ENCODE measurements at places on chromosomes 12 and 14.

DNA sequence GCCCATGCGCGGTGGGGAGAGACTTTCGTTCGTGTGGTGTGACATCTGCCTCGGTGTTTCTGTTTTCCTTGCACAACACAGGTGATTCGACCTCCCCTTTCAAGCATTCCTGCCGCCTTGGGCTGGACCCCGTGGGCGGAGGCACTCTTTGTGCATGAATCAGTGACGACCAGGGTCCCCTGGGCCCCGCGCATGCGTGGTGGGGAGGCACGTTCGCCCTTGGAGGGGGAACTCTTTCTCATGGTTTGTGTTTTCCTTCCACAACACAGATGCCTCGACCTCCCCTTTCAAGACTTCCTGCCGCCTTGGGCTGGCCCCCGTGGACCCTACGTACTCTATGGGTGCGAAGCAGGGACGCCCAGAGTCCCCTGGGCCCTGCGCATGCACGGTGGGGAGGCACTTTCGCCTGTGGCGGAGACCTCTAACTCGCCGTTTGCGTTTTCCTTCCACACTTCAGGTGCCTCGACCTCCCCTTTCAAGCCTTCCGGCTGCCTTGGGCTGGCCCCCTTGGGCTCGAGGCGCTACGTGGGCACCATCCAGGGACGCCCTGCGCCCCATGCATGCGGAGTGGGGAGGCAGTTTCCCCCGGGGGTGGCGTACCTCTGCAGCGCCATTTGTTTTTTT lies 340.9 kb downstream of the ALG10 start:
- no peaks in the 10 kb centered on the region for H3K27me3 ChIP-seq
- no peaks in the 10 kb centered on the region for H3K36me3 ChIP-seq
- no peak for DNase-seq
- H3K4me1 ChIP-seq = no peaks in the 10 kb centered on the region
- no peak overlapping the region for H3K4me3 ChIP-seq

DNA sequence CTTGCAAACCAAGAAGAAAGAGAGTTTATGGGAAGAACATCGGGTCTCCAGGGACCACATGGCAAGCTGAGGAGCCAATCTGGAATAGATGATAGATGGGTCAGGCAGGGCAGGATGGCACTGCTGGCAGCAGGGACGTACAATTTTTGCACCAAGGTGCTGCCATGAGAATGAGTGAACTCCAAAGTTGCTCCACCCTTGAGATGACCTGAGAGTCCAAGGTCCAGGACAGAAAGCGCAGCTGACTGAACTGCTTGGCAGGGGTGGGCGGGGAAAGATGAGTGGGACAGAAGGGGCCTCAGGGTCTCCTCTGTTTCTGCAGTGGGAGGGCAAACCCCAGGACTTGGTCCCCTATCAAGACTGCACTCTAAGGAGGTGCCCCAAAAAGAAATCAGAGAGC lies 136.7 kb upstream of the GSC start:
- H3K4me3 ChIP-seq = no peak overlapping the region
- H3K27ac ChIP-seq = no peak overlapping the region
- no peaks in the 10 kb centered on the region for H3K4me1 ChIP-seq
- DNase-seq = no peak
- no peaks in the 10 kb centered on the region for H3K36me3 ChIP-seq

DNA sequence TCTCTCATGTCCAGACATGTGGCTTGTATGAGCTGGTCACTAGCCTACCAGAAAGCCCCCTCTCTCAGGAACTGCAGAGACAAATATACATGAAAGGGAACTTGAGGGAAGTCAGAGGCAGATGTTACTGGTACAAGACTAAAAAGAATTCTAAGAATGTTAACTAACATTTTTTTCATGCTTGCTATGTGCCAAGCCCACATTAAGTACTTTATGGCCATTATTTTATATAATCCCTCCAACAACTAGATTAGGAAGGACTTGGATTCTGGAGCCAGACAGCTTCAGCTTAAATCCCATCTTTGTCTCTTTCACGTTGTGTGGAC lies 24.6 kb downstream of the TTC9 start:
- no peak overlapping the region for H3K4me3 ChIP-seq
- H3K27ac ChIP-seq = no peak overlapping the region
- no peaks in the 10 kb centered on the region for H3K36me3 ChIP-seq
- DNase-seq = no peak

GRCh38 chr12:38646146-38646545 lies 259.2 kb downstream of the CPNE8 start:
- H3K36me3 ChIP-seq = no peaks in the 10 kb centered on the region
- no peak for DNase-seq
- no peak overlapping the region for H3K4me3 ChIP-seq
- H3K4me1 ChIP-seq = no peaks in the 10 kb centered on the region

- H3K36me3 ChIP-seq = no peaks in the 10 kb centered on the region
- no peak overlapping the region for H3K4me3 ChIP-seq
- H3K4me1 ChIP-seq = no peaks in the 10 kb centered on the region
- DNase-seq = no peak
Measured at GRCh38 chr12:63023926-63024325, 89.0 kb upstream of the PPM1H start.

GRCh38 chr12:96177013-96177412 lies 17.2 kb upstream of the ELK3 start:
- no peaks in the 10 kb centered on the region for H3K27me3 ChIP-seq
- no peak overlapping the region for H3K4me3 ChIP-seq
- peak; percentile 91 for DNase-seq
- no peaks in the 10 kb centered on the region for H3K36me3 ChIP-seq
- H3K4me1 ChIP-seq = peaks cover 14% of the 10 kb centered on the region

GRCh38 chr12:128268379-128268995 lies 1.5 kb downstream of the TMEM132C start:
- H3K27ac ChIP-seq = no peak overlapping the region
- H3K4me1 ChIP-seq = no peaks in the 10 kb centered on the region

GRCh38 chr12:24911271-24911791 lies 37.6 kb downstream of the BCAT1 start:
- peak overlapping the region; percentile 76 for H3K27ac ChIP-seq
- peak; percentile 57 for DNase-seq
- H3K4me1 ChIP-seq = peaks cover 34% of the 10 kb centered on the region
- no peaks in the 10 kb centered on the region for H3K36me3 ChIP-seq

GRCh38 chr12:117067638-117068037 lies 31.6 kb downstream of the TESC start:
- no peaks in the 10 kb centered on the region for H3K36me3 ChIP-seq
- H3K27ac ChIP-seq = no peak overlapping the region
- no peaks in the 10 kb centered on the region for H3K27me3 ChIP-seq
- no peak for DNase-seq

DNA sequence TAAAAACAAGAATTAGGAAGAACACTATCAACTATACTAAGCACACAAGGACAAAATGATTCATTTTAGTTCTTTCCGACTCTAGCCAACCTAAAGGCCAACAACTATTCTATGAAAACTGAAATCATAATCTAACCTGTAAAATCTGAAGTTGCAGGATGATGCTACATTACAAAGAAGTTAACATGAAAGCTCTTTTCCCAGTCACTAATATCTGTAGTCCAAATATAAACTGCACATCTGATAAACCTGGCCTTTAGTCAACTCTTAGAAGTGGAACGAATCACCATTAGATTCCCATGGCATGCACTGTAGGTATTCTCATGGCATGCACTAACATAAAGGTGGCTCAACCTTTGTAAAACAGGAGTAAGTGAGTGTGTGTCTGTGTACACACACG lies 41.7 kb downstream of the BLTP3B start:
- H3K36me3 ChIP-seq = peaks cover 3% of the 10 kb centered on the region
- H3K4me1 ChIP-seq = no peaks in the 10 kb centered on the region
- H3K4me3 ChIP-seq = no peak overlapping the region

DNA sequence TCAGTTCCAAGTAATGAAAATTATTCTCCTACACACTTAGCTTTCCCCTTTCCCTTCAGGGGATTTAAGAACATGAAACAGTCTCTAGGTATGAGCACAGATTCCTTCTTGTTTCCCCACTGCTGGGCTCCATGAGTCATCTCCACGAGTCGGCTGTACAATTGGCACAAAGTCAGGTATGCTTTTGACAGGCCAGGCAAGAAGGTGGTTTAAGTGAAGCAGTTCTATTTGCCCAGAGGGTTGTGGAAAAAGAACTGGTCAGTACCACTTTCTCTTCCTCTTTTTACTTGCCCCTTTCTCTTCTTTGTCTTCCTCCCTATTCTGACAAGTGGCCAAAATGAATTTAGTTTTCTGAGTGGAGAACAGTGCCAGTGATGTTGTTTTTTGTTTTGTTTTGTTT lies 16.3 kb downstream of the DYNC1H1 start:
- H3K36me3 ChIP-seq = peaks cover 19% of the 10 kb centered on the region
- no peak overlapping the region for H3K4me3 ChIP-seq
- H3K27ac ChIP-seq = no peak overlapping the region
- no peaks in the 10 kb centered on the region for H3K27me3 ChIP-seq
- peak; percentile 90 for DNase-seq

DNA sequence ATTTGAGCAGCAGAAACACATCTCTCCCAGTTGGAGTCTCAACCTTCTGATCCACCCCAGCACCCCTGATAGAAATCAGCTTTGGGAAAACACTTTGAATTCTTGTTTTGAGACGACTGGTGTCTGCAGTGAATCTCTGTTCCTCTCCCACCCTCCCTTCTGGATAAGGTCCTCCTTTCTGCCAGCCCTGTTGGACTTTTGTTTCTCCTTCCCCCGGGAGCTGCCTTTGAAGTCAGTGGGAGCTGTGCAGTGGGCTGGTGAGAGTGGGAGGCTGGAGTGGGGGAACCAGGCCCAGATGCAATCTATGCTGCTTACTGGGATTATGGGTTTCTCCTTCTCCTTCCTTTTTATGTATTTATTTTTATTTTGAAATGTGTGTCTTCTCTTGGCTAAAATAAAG lies 49.0 kb downstream of the FLRT2 start:
- H3K27ac ChIP-seq = no peak overlapping the region
- no peak overlapping the region for H3K4me3 ChIP-seq
- H3K27me3 ChIP-seq = no peaks in the 10 kb centered on the region
- no peaks in the 10 kb centered on the region for H3K36me3 ChIP-seq

DNA sequence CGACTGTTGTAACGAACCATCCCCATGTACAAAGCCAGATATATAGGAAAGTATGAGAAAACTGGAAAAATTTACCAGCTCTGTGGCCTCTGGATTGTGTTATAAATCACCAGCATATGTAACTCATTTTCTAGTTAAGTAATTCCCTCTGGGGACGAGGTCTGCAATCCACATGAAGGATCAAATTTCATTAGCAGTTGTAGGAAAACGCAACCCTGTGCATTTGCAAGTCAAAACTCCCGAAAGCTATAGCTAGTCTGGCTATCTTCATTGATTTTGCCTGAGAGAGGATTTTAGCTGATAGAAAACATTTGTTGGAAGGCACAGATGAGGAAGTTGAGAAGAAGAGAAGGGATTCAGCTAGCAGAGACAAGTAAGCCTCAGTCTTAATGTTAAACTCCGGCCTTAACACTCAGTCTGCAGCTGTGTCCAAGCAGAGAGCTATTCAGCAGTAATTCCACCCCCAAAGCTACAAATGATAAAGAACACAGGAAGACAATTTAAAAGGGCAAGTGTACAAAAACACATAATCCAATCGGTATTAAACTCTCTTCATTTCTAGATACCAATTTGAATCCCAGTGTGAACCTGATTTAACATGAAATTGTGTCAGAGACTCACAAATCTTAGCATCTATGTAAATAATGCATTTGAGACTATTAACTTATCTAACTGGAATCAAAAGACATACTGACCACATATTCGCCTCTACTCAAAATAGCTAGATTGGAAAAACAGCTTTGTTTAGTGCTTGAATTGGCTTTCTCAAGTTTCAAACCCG lies 54.2 kb upstream of the CERS5 start:
- no peaks in the 10 kb centered on the region for H3K27me3 ChIP-seq
- DNase-seq = peak; percentile 78
- peaks cover 2% of the 10 kb centered on the region for H3K36me3 ChIP-seq
- peak overlapping the region; percentile 96 for H3K4me3 ChIP-seq
- peaks cover 23% of the 10 kb centered on the region for H3K4me1 ChIP-seq
- peak overlapping the region; percentile 77 for H3K27ac ChIP-seq

- no peaks in the 10 kb centered on the region for H3K36me3 ChIP-seq
- DNase-seq = peak; percentile 92
- peaks cover 40% of the 10 kb centered on the region for H3K4me1 ChIP-seq
- H3K4me3 ChIP-seq = peak overlapping the region; percentile 38
- no peaks in the 10 kb centered on the region for H3K27me3 ChIP-seq
Measured at GRCh38 chr14:104677512-104678332, 11.7 kb upstream of the INF2 start.

DNA sequence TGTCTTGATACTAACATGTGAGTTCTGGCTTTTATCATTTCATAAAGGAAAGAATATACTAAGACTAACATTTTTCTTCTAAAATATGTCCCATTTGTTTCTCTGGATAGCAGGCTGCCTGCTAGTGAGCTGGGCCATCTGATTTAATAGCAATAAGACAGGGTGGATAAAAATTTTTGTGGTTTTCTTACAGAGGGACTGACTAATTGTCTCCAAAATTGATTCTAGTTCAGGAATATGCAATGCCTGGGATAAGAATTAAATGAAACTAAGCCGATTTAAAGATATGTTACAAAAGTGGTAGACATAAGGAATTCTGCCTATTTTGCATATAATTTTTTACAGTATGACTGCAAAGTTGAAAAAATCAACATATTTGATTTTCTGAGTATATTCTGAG lies 252.9 kb upstream of the NAV3 start:
- no peaks in the 10 kb centered on the region for H3K36me3 ChIP-seq
- H3K4me3 ChIP-seq = no peak overlapping the region
- no peak overlapping the region for H3K27ac ChIP-seq
- no peaks in the 10 kb centered on the region for H3K27me3 ChIP-seq
- no peaks in the 10 kb centered on the region for H3K4me1 ChIP-seq

- peaks cover 9% of the 10 kb centered on the region for H3K4me1 ChIP-seq
- no peaks in the 10 kb centered on the region for H3K36me3 ChIP-seq
- H3K27me3 ChIP-seq = no peaks in the 10 kb centered on the region
- H3K27ac ChIP-seq = peak overlapping the region; percentile 46
- DNase-seq = no peak
Measured at GRCh38 chr14:24094841-24095270, 745 bp downstream of the PCK2 start.

DNA sequence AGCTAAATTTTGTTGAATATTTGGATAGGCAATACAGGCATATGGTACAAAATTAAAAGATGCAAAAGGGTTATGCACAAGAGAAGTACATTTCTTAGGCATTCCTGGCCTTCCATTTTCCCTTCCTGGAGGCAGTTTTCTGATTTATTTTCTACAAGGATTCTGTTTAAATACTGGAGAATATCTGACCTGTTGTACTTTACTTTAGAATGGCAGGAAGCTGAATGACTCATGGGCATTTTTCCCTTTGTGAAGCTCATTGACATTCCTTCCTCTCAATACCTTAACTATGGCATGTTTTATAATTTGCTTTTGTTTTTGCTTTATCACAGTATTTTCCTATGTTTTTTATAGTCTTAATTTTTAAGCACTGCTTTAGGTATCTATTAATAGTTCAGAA lies 62.7 kb downstream of the RCOR1 start:
- H3K36me3 ChIP-seq = no peaks in the 10 kb centered on the region
- H3K4me3 ChIP-seq = peak overlapping the region; percentile 51

GRCh38 chr12:121050725-121051124 lies 11.7 kb upstream of the OASL start:
- H3K4me3 ChIP-seq = no peak overlapping the region
- peak; percentile 16 for DNase-seq
- H3K36me3 ChIP-seq = no peaks in the 10 kb centered on the region
- H3K4me1 ChIP-seq = no peaks in the 10 kb centered on the region
- H3K27me3 ChIP-seq = no peaks in the 10 kb centered on the region

GRCh38 chr12:121611306-121611705 lies 15.0 kb upstream of the ORAI1 start:
- H3K4me1 ChIP-seq = no peaks in the 10 kb centered on the region
- no peak overlapping the region for H3K4me3 ChIP-seq
- no peaks in the 10 kb centered on the region for H3K36me3 ChIP-seq
- no peak for DNase-seq
- no peaks in the 10 kb centered on the region for H3K27me3 ChIP-seq
